Stimulated activated CD4-positive, alpha-beta T cell treated with anti-CD3 and anti-CD28 coated beads, Interleukin-4, amount 100 ng/mL, for 1 hour (primary cell): ENCODE measurements at places on chromosomes 4 and X.
A peak's percentile ranks its signal among the peaks of the same experiment; 100 is the strongest.

DNA sequence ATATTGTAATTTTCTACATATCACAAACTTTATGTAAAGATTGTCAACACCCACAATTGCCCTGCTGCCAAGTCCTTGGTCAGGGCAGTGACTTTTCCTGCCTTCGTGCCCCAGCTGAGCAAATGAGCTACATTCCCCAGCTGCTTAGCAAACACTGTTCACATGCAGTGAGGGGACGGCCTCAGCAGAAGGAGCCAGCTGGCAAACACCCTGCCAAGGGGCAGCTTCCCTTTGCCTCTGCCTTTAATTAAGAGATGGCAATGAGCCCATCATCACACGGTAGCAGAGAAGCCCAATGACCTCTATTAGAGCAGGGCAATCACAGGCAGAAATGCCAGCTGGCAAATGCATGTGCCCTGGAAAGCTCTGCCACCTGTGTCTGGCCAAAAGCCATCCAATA, 253.4 kb downstream of the EPHA5 start:
- DNase-seq: no peak

DNA sequence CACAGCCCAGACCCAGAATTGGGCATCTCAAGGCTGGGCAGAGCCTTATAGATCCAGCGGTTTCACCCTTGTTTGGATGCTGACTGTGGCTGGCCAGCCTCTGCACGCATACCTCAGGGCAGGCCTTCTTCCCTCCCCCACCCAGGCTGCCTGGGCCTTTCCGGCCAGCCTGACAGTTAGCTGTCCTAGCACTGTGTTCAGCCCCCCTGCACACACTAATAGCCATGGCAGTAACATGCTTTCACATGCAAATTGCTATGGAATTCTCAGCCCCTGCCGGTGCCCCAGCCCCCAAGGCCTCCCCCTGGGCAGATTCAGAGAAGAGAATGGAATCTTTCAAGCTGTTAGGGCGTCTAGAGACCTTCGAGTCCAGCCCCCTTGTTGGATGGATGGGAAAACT, 17.7 kb downstream of the EFNB1 start:
- no peak for DNase-seq

DNA sequence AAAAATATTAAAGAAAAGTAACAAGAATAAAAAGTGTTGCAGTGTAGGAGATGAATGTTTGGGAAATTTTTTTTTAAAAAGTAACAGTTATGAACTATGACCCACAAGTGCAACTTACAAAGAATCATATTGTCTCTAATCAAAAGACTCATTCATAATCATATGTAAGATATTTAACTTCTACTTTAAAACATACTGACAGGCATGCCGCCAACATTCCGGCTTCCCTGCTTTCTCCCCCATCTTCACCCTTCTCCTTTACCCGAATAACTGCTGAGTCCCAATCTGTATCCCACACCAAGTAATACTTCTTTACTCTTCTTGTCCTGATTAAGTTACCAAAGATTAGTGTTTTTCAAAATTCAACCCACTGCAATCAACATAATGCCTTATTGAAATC, 598.8 kb upstream of the FRG1 start:
- DNase-seq: no peak

DNA sequence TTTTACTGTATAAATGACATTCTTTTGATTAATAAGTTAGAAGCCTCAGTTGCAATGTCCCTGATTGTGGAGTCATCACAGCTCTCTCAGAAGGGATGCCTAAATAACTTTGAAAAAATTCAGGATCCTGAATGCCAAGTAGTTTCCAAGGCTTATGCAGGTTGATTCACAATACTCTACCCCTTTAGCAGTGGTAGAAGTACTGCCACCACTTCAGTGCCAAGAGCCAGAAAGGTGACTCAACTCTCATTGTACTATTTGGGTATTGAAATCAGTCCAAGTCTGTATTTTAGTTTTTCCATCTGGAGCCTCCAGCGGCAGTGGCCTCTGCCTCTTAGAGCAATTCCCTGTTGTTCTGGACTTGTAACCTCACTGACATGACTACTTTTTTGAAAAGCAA, 320.1 kb upstream of the NDST4 start:
- no peak for DNase-seq

DNA sequence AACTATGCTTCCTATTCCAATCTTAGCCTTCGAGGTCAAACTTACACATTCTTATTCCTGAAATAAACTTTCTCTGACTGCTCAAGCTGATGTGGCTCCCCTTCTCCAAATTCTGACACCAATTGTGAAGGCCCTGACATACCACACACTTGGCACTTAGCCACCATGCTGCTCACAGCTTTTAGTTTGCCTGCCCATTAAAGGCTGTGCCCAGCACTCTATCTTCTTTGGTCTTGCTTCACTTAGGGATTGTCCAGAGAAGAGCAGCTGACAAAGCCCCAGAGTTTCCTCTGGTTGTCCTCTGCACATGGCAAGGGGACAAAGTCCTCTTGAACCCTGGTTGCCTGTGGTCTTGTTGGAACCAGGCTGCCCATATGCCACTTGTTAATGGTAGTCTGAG, 126.1 kb downstream of the ARHGEF9 start:
- no peak for DNase-seq

- no peak for DNase-seq
These were observed 119.4 kb downstream of the FAT4 start for GRCh38 chr4:125434136-125434535.

GRCh38 chr4:163611784-163612445, 117.4 kb downstream of the TMA16 start:
- DNase-seq: no peak

DNA sequence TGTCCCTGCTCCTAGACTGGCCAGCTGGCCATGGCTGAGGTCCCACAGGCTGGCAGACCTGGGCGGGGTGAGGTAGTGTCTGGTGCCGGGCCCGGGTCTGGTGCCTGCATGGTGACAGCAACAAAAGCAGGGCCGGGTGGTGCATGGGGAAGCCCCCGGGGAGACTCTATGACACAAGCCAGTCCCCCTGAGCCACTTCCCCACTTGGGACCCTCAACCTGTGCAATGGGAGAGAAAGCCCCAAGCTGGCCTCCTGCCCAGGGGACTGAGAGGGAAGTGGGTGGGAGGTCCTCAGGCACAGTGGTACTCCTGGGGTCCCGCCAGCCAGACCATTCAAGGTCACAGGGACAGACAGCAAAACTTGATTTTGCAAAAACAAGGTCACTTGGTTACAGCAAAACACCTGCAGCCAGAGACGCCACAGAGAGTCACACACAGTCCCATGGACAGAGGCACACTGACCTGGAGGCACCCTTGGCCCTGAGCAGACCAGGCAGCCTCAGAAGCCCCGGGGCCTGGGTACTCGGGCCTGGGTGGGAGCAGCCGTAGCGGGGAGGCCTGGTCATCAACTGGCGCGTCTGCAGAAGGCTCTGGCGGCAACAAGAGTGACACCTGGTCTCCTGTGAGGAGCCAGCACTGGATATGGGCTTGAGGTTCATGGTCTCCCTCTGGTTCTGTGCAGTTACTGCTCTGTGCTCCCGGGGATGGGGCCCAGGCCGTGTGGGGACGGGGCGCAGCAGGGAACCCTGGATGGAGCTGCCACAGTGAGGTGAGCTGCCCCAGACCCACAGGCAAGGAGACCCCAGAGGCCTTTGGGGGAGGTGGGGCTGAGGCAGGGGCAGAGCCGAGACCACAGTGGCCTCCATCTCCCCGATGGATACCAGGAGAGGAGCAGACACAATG, 60.6 kb downstream of the HTRA3 start:
- no peak for DNase-seq

- DNase-seq: no peak
These were observed 4.6 kb upstream of the DCAF12L2 start for GRCh38 chrX:126170720-126171119.

DNA sequence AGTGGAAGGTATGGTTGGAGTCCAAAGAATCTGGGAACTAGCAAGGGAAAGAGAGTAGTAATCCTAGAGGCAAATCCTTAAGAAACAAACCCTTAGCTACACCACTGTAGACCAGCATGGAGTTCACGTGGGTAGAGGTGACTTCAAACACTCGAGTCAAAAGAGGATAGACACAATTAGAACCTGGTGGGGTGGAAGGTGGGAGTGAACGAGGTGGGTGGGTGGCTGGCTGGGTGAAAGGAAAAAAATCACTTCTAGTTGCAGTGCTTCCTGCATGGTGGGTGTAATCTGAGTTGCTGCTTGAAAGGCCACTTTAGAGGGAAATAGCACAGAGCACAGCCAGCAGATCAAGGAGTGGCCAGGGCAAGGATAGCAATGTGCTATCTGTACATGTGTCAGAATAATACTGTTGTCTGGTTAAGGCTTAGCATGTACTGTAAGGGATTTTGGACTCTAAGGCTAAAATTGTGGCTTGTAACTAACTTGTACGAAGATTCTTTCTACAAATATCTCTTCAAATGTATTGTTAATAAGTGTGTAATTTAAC, 356.2 kb downstream of the GRIA2 start:
- DNase-seq: no peak

DNA sequence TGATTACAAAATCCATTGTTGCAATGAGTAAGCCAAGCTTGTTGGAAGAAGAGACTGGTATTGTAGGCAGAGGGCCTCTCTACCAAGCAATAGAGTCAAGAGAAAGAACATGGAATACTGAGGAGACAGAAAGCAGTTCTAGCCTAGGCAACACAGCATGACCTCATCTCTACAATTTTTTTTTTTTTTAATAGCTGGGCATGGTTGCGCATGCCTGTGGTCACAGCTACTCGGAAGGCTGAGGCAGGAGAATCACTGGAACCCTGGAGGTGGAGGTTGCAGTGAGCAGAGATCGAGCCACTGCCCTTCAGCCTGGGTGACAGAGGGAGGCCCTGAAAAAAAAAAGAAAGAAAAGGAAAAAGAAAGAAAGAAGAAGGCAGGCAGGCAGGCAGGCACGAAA, 11.7 kb upstream of the ZBTB33 start:
- no peak for DNase-seq

- no peak for DNase-seq
These were observed 1.5 kb downstream of the LAP3 start for GRCh38 chr4:17578482-17578891.

GRCh38 chrX:15151267-15152186, 118.4 kb downstream of the ASB9 start:
- DNase-seq: peak; percentile 39

GRCh38 chrX:74925225-74926088, at the start of gene NEXMIF:
Gene NEXMIF (minus strand): TSS chrX:74925452.
- peak; percentile 32 for DNase-seq

GRCh38 chr4:157004279-157005161, 32.9 kb upstream of the PDGFC start:
- no peak for DNase-seq

GRCh38 chr4:96162636-96163035, 322.7 kb downstream of the PDHA2 start:
- DNase-seq: no peak

DNA sequence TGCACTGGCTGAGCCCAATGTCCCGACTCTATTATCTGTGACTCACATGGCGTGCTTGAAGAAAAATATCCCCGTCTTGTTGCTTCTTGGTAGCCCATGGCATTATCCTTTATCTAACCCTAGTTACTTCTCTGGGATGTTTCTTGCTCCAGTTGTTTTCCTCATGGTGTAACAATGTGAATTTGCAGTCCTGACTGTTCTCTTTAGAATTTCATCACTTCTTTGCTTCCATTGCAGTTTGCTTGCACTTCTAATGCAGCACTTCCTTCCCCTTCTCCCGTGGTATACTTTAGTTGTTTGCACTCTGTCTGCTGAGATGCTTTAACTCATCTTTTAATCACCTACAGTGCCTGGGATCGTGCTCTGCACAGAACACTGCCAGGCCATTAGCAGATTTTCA, 126.9 kb downstream of the MAML3 start:
- no peak for DNase-seq

DNA sequence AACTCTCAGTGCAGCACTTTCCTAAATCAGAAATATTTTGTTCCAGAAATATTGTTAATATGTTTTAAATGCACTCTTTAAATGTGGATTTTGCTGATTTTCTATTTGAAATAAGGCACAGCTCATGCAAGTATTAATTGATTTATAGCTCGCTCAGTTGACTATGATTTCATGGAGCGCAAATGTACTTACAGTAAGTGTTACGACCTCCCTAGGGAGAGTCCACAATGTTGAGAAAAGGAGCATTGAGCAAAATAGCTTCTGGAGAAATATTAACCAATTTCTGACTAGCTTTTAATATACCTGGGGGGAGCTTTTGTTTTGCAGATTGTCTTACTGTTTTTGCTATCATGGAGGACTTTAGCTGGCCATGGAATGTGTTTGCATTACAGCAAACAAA, 1687.5 kb downstream of the STIM2 start:
- DNase-seq: no peak

- no peak for DNase-seq
These were observed 828.9 kb downstream of the GLUD2 start for GRCh38 chrX:121876305-121876704.

DNA sequence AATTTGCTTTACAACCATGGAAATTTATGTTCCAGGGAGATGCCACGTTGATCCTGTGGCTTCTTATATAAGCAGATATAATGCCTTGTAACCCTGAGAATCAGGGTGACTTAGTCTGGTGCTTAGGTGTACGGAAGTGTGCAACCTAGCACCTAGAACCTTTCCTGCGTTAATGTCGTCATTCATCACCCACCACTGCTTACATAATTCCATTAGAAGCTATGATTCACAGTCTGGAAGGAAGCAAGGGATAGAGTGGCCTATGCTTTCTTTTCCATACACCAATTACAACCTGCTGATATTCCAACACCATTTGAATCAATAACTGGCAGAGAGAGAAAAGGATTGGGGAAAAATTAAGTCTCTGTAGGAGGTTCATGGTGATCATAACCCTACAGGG, 17.3 kb upstream of the CXCL8 start:
- DNase-seq: no peak

DNA sequence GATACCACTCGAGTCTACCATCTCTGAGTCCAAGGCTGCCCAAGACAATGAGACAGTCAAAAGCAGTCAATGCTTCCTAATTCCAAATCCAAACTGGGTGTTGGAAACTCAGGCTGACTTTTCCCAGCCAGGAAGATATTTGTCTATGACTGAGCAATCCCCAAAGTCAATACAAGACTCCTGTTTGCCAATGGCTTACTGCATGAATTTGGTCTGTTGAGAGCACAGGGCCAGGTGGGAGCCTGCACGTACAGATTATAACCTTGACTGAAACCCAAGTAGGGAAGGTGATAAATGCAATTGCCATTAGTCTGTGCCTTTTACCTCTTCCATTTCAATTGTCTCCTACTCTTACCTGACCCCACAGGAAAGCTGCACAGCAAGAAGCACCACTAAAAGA, 72.6 kb upstream of the PPARGC1A start:
- no peak for DNase-seq

DNA sequence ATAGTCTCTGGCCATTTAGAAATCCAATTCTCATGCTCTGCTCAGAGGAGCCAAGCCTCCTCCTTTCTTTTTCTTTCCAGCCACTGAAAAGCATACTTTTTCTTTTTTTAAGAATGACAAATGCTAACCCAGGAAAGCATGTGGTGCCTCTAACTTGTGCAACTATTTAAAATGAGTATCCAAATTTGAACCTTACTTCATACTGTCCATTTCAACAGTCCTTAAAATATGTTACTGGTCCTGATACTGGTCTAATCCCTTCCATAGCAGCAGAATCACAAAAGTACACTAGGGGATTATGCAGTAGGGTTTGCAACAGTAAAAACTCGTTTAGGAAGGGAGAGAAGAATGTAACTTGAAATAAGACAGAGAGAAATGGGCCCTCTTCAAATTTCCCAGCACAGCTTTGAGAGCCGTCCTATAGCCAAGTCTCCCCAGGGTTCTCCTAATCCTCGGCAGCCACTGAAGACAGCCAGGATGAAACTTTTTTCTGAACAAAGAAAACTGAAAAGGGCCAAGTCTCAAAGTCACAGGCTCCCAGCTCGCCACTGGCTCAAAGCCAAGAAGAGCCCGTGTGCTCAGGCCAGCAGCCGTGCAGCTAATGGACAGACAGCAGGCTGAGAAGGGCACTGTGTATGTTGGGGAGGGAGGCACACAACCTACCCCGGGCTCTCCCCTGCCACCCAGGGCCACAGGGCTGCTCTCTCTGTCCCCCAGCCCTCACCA, 39.5 kb downstream of the GPC4 start:
- no peak for DNase-seq
